ENCODE measurements at places on chromosomes 4 and X.

DNA sequence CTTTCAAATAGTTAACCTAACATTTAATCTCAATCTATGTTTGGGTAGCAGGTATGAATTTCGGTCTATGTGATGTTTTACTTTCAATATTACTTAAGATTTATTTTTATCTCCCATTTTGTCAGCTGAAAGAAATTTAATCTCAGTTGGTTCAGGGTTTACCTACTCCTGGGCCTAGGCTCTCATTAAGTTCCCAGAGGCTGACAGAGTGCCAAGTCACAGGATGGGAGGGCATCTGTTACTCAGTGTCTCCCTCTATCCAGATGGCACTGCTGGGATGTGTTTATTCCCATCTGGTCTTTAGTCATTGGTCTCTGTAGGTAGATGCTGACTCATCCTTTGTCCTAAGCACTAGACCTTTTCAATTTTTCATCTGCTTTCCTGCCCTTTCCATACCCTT is 129.4 kb upstream of the ARSJ start:
- DNase-seq: peak; percentile 11

DNA sequence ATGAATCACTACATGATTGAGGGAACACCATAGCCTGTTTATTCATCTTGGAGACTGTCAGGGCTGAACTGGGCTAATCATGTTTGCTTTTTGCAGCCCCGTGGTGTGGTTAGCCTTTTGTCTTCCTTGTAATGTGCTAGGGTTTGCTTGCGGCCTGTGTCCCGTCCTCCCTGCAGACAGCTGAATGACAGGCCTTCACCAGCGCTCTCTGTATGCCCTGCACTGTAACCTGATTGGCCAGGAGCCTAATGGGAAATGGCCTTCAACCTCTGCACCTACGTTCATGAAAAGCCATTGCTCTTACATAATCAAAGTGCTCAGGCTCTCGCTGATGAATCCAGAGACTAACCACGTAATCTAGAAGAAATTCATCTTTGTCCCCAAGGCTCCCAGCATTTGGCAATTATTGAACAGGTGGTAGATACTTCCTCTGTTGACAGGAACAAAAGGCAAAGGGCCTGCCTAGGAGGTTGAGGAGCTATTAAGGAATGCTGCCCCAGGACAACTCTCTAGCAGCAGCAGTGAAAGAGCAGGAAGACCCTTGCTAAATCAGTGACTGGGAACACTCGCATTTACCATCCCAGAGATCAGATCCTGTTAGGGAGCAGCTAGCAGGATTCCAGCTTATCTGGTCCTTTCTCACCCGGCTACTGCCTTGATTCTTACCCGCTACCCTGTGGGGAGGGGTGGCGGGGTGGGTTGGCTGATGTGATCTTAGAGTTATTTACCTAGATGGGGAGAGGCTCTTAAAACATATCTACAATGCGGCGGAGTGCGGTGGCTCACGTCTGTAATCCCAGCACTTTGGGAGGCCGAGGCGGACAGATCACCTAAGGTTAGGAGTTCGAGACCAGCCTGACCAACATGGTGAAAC is 42.3 kb upstream of the FAT1 start:
- no peak for DNase-seq

DNA sequence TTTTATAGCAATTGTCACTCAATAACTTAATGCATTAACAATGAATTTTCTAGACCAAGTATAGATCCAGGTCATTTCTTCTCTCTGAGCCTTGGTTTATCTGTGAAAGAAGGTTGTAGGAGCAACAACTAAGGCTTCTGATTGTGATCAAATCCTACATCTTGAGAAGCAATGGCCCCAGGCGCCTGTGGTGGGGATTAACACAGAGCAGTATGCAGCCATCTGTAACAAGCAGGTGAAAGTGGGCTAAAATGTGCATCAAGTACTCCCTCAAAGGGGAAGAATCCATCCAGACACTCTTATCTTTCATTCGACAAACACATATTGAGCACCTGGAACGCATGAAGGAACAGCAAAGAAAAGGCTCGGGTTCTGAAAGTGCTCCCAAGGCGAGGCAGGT is 19.1 kb upstream of the SETD7 start:
- no peak for DNase-seq

DNA sequence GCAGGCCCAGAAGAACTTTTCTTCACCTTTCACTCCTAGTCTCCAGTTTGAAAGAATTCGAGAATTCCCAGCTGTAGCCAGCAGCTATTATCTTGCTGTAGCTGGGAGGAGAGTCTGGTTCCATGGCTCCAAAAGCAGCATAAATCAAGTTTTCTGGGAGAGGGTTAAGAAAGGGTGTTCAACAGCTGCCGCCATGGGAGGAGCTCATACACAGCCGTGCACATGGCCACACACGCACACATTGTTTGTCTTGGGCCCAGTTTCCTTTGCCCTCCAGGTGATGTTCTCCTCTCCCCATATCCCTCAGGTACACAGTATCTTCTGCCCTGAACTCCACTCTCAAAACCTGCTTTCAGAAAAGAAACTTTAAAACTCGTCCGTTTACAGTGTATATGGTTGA is 4.1 kb upstream of the GPC3 start:
- no peak for DNase-seq

DNA sequence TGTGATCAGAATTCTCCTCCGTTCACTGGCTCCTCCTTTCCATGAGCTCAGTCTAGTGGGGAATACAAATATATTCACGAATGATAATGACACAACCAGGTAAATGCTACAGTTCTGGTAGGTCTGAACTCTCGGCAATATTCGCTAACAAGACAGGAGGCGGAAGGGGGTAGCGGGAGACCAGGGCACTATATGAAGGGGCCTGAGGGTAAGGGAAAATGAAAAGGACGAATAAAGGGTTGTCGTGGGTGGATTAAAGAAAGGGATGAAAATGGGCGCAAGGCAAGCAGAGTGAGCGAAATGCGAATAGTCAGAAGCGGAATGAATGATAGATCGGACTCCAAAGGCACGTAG is 743 bp downstream of the NKAP start:
- no peak for DNase-seq

GRCh38 chr4:141595531-141595930 is 40.9 kb upstream of the IL15 start:
- DNase-seq: no peak

DNA sequence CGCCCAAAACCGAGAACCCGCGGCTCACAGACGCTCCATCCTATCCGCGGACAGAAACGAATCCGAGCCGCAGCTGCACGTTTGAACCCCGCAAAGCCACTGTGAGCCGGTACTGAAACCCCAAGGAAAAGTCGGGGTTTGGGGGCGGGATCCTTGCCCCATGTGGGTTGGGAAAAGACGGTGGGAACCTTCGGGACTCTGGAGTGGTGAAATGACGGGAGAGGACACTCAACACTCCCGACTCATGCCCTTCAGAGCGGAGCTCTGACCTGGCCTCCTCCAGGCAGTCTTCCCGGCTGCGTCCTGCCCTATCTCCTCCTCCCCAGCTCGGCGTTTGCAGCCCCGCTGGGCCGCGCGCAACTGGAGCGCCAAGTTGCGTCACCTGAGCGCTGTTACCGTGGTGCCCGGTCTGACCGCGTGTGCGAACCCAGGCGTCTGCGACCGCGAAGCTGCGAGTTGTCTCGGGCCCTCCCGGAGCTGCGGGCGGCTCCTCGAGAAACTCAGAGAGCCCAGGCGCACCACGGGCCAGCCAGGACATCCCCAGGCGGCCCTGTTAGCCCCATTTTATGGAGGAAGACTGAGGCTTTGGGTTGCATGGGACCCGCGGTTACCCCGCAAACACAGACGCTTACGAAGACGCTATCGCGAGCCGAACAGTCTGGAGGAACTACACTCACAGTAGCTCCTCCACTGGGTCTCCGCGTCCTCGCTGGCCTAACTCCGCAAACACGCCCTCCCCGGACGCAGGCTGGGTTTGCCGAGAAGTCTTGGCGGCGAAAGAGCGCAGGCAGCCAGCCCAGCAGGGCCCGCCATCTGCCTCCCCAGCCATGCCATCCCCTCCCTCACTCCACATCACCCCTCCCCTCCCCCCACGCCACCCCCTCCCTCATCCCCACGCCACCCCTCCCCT is 20.3 kb upstream of the HMX1 start:
- DNase-seq: no peak

DNA sequence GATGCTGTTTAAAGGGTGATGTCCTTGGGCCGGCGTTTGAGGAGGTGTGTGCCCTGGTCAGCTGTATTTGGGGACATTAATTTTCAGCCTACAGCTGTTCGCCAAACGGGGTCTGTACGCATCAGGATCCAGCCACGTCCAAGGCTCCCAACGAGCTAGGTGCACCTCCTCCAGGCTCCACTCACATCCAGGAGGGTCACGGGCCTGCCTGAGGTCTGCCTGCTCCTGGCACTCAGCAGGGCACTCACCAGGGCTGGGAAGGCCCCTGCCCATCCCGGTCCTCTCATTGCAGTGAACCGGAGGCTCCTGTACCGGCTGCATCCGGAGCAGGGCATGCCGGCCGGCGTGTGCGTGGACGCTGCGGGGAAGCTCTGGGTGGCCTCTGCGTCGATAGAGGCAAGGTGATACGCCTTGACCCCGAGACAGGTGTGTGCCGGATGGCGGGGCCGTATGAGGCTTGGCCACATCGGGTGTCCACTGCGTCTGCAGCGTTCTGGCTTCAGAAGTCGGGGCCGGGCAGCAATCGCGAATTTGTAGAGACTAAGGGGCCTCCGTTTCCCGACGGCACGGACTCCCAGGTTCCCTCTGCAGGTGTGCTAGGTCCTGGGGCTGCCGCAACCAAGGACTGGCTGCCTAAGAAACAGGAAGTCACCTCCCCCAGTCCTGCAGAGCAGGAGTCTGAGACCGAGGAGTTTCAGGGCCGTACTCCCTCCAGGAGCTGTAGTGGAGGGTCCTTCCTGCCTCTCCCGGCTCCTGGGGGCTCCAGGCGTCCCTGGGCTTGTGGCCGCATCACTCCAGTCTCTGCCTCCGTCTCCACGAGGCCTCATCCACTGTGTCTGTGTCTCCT is 27.5 kb upstream of the PLCXD1 start:
- no peak for DNase-seq

DNA sequence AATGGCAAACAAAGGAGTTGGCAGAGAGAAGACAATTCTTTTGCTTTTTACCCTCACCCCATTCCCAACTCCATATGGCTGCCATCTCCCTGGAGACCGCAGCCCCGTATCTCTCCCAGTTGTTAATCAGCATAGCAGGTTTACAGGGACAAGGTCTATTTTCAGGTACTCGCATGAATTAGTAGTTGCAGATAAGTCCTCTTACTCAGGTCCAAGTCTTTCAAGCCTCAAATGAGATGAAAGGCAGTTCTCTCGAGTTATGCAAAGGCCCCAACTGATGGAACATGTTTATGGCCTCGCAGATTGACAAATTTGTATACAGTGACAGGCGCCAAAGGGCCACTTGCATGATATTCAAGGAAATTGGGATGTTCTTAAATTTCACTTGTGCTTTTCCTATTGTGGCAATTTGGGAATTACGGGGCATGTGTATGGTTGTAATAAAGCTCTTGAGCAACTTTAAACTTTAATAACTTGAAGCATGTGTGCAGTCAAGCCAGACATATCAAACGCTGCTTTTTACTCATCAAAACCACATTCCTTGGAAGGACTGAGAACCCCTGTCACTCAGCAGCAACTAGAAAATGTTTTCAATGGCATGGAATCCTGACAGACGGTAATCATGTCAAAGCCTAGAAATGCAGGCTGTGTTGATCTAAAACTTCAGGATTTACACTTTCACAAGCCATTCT is 45.1 kb downstream of the KDR start:
- DNase-seq: peak; percentile 2

Data from fibroblast of lung (primary cell).